ENCODE measurements at places on chromosomes 11 and 22. TPM values are rescaled to one million over a fixed set of nuclear protein-coding genes. Genes with fewer than 3 reads are reported as not detected.

DNA sequence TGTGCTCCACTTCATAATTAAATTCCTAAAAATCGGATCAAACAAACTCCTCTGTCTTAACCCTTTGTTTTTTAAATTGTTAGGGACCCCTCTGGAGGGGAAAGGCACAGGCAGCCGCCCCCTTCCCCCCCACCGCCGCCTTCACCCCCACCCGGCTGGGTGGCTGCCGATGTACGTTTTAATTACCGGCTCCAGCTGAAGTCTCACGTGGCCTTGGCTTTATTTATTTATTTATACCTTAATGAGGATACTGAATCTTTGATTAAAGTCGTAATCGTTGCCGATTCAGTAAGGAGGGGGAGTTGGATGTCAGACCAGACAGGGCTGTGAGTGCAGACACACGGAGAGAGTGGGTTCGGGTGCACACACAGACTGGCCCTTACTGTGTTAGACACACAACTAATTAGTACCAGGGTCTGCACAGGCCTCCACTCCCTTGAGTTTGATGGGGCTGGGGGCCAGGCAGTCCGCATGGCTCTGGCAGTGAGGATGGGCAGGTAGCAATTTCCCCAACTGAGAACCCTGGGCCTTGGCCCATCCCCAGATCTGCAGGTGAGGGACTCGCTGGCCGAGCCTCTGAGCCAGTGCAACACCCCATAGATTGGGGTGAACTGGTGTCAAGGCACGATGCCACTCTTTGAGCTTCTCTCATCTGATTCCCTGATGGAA is 51.3 kb upstream of the NNMT start:
- no peak for DNase-seq

GRCh38 chr11:6300325-6300724 is 20.0 kb downstream of the CAVIN3 start:
- peak; percentile 79 for DNase-seq

- DNase-seq, result no peak
Measured at GRCh38 chr11:93213622-93214021, 15.8 kb upstream of the SLC36A4 start.

OR51B4 gene
- total RNA-seq, result not detected

DNA sequence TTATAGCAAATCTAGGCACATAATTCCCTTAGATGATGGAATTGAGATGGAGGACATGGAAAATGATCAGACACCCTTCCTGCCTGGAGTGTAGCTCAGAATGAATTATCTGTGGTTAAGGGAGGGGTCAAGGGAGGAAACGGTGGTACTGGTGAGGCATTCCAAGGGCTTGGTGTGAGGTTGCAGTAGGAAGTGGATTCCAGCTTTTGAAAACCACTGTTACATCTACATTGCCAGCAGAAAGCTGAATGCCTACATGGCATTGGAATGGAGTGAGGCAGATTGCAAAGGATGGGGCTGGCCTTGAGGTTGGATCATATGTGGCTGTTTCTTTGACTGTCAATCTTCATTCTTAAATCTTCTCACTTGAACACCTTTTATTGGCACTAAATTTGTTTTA is 684.4 kb downstream of the NTM start:
- no peak for DNase-seq

DNA sequence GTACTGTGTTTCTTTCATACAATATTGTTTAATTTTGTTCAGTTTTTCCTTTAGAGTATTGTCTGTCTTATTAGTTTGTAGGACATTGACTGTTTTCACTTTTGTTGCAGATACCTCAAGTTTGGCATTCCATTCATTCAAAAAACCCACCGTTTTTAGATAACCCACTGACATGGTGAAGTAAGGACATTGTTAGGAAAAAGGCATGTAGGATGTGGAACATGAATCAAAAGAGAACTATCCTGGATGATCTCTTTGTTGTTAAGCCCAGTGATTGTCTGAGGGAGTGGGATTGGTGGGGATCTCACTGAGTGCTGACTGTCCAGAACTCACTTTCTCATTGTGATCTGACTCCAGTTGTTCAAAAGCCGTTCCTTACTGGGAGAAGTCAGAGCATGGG is 119.3 kb downstream of the TEAD1 start:
- no peak for DNase-seq

YPEL4 gene
- 0.86 TPM for total RNA-seq

GRCh38 chr11:60910711-60911380 is 3.1 kb upstream of the TMEM109 start:
- DNase-seq, result no peak

SYNGR1 gene
- 4.7 TPM for total RNA-seq

GRCh38 chr11:68687311-68687710 is 3.0 kb downstream of the GAL start:
- DNase-seq, result no peak

MAJIN gene
- total RNA-seq, result not detected

- DNase-seq, result no peak
Measured at GRCh38 chr11:1840780-1841480, 2.1 kb downstream of the TNNI2 start.

- DNase-seq, result no peak
Measured at GRCh38 chr11:116913000-116913399, 75.6 kb upstream of the APOA1 start.

DNA sequence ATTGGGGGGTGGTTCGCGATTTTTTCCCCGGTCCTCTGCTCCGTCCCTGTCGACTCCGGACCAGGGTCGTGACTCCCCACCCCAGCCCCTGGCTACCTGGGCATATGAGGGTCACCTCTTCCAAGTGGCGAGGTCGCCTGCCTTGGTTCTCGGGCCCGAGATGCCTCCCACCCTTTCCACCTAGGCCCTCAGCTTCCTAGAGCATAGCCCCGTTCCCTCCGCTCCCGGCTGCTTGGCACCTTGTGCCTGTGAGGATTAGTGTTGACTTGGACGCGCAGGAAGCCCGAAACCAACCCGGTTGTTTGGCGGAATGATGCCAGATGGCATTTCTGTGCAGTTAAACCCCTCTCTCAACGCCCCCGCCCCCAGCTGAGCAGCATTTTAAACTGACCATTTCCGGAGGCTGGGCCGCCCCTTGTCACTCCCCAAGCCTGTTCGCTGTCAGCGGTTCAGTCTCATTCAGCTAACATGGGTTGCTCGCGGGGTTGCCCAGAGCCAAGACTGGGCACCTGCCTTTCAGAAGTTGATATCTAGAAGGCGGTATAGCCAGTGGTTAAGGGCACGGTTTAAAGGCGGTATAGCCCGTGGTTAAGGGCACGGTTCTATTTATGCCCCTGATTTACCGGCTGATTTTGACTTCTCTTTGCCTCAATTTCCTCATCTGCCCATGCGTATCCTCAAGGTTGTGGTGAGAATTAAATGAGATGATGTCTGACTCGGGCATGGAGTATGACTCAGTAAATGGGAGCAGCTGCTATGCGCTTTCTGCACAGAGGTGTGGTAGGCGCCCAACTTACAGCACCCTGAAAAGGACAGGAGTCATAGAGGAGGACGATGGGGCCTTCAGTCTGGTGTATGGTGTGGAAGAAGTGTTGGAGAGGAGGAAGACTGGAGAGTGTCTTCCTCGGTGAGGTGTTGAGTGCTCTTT is 639 bp downstream of the INCENP start:
- DNase-seq, result no peak

- no peak for DNase-seq
Measured at GRCh38 chr11:15725246-15725645, 610.5 kb downstream of the INSC start.

GRCh38 chr11:92702037-92702804 is 267.2 kb upstream of the MTNR1B start:
- no peak for DNase-seq

- no peak for DNase-seq
Measured at GRCh38 chr11:118219732-118220131, 5.1 kb downstream of the JAML start.

Data from epithelial cell of proximal tubule (primary cell).